Stimulated activated CD4-positive, alpha-beta T cell treated with anti-CD3 and anti-CD28 coated beads, Interleukin-15, amount 100 ng/mL, for 48 hours (primary cell): ENCODE measurements at places on chromosomes 1 and 21.

- DNase-seq = no peak
Observed at GRCh38 chr21:20302084-20302483, 696.1 kb upstream of the NCAM2 start.

GRCh38 chr1:201072149-201072548 lies 40.1 kb downstream of the CACNA1S start:
- DNase-seq = no peak

DNA sequence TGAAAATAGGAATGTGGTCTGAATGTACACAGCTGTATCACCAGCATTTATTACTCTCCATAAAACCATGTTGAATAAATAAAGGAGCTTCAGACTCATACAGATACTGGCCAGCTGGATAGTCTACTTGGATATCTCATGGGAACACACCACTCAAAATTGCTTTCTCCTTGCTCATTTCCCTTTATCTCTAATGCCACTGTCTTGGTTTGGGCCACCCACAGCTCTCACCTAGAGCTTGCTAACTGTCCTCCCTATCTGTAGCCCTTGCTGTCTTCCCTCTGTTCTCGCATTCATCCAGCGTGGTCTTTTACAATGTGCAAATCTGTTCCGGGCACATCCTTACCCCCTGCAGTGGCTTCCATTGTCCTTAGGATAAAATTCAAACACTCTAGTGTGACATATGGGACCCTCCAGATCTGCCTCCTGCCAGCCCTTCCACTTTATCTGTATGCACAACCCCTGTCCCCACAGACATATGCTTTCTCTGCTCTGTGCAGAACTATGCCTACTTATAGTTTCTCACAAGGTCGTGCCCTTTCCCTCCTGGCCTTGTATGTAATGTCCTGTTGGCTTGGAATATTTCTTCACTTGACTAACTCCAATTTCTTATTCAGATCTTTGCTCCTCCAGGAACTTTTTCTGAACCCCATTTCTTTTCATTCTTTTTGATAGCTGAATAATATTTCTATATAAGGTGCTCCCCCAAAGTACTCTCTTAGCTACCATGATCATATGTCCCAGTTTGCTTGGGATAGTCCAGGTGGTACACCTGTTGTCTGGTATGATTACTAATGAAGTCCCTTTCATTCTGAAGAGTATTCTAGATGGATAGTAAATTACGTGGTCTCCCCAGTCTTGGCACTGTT lies 2.9 kb downstream of the FLVCR1 start:
- no peak for DNase-seq

DNA sequence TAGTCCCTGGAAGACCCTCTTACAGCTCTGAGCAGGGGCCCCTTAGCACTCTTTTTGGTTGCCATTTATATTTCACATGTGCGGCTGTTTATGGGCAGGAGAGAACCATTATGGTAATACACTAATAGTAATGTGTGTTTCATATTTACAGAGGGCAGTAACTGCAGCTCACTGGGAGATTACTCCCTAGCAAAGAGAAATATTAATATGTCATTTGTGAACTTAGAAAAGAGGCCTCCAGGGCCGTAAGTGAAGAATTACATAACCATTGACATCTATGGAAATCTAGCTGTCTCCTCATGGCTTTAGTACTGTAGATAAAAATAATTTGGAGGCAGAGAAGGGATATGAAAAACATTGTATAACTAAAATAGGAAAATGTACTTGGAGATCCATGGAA lies 23.4 kb upstream of the RGS16 start:
- DNase-seq = no peak

- DNase-seq = peak; percentile 74
Observed at GRCh38 chr1:8026153-8026975, at the start of gene ERRFI1. ERRFI1 (minus strand) TSS chr1:8026309; CDS start chr1:8015619, 10,690 bp downstream.

- no peak for DNase-seq
Observed at GRCh38 chr1:117284399-117285215, 73.9 kb upstream of the VTCN1 start.

GRCh38 chr1:151975311-151976014 lies 18.2 kb downstream of the S100A10 start:
- DNase-seq = no peak

- no peak for DNase-seq
Observed at GRCh38 chr1:223700388-223700918, 11.9 kb upstream of the CAPN2 start.

- no peak for DNase-seq
Observed at GRCh38 chr1:183219616-183220009, 33.5 kb downstream of the LAMC2 start.

DNA sequence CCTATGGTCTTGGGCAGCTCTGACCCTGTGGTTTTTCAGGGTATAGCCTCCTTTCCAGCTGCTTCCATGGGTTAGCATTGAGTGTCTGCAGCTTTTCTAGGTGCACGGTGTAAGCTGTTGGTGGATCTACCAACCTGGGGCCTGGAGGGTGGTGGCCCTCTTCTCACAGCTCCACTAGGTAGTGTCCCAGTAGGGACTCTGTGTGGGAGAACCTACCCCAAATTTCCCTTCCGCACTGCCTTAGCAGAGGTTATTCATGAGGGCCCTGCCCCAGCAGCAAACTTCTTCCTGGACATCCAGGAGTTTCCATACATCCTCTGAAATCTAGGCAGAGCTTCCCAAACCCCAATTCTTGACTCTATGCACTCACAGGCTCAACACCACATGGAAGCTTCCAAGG lies 111.0 kb upstream of the C1orf87 start:
- DNase-seq = no peak

DNA sequence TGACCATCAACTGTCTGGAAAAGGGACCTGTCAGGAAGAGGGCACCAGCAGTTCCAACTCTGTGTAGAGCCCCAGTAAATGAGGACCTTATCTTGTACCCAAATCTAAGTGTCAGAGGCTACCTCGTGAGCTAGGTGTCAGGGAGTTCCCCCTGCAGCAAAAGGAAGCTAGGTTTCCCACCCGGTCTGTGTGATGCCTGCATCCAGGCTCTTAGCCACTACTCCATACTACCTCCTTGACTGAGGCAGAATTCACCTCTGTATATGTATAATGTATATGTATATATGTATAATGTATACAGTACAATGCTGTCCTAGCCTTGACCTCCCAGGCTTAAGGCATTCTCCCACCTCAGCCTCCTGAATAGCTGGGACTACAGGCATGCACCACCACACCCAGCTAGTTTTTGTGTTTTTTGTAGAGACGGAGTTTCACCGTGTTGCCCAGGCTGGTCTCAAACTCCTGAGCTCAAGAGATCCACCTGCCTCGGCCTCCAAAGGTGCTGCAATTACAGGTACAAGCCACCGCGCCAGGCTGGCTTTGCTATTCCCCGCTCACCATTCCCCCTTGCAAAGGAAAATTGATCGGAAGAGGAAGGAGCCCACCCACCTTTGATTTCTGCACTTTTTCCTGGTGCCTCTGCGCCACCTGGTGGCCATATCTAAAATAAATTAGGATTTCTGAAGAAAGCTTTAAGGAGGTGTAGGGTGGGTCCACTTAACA lies 15.7 kb upstream of the LUZP1 start:
- DNase-seq = no peak

DNA sequence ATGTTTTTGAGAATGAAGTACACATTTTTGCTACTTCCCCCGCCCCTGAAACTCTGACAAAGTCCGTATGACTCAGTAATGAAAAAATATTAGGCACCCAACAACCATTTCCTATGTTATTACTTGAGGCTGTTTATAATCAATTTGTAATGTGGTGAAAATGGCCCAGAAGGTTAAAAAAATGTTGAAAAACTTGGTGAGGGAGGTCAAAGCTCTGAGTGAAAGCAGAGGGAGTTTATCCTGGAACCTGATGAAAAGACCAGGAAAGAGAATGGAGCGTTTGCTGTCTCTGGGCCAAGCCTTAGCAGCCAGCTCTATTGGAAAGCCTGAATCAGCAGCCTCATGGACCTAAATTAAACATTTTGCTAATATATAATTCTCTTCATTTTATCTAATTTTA lies 367.7 kb upstream of the NEGR1 start:
- no peak for DNase-seq

DNA sequence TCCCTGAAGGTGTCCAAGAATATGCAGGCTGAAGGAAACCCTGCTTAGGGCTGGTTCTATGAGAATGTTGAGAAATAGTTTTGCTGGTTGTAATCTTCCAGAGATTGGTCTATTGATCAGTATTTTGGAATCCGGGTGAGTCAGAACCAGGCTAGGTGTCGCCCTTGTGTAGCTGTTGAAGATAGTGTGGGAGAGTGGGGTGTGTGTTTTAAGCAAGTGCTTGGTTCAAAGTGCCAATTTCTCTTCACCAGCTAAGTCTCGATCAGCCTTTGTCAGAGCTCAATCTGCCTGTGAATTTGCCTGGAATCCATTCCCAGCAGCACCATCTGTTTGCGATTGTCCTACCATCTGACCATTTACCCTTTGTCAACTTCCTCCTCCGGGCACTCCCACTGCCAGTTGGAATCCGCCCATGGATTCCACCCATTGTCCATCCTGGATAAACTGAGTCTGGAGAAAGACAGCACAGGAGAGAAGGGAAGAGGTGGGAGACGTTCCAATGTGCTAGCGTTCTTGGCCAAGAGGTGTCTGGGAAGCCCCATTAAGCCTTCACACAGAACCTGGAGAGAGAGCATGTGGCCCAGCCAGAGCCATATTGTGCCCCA lies 59.4 kb upstream of the CYP2J2 start:
- no peak for DNase-seq

GRCh38 chr1:116329524-116330341 lies 43.3 kb upstream of the ATP1A1 start:
- no peak for DNase-seq

GRCh38 chr21:45084121-45084520 lies 9.7 kb downstream of the ADARB1 start:
- DNase-seq = no peak

- no peak for DNase-seq
Observed at GRCh38 chr1:2474933-2475371, 1.1 kb upstream of the PLCH2 start.

- DNase-seq = no peak
Observed at GRCh38 chr1:113984710-113985109, 5.4 kb downstream of the OLFML3 start.

DNA sequence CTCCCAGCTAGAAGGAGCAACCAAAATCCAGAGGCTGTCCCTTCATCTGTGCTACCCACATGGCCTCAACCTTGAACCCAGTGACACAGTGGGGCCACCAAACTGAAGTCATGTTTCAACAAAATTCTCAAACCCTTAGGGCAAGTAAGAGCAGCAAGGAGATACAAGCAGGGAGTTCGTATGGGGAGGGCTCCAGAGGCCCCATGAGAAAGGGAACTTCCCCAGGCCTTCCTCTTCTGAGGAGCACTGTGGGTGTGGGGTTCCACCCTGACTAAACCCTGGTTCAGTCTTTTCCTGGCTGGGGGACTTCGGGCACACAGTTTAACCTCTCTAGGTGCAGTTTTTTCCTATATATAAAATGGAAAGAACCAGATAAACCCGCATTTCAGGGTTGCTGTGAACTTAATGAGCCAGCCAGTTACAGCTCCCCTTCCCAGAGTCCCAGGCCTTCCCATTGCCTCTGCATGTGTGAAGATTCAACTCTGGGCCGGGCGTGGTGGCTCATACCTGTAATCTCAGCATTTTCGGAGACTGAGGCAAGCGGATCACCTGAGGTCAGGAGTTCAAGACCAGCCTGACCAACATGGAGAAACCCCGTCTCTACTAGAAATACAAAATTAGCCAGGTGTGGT lies 8.0 kb upstream of the THEMIS2 start:
- no peak for DNase-seq

DNA sequence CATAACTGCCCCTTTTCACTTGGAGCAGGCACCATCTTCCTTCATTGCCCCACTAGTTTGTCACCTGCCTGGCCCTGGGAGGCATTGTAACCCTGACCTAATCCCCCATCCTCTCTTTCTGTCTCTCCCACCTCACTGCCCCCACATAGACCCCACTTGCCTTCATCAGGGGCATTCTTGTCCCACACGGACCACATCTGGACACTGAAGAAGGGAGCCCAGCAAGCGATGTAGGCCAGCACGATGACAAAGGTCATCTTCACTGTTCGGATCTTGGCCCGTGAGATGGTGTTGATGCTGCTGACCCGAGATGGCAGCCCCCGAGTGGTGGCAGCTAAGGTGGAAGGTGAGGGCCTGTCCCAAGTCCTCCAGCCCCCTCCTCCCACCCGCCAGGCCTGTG lies 1.4 kb downstream of the AVPR1B start:
- no peak for DNase-seq

DNA sequence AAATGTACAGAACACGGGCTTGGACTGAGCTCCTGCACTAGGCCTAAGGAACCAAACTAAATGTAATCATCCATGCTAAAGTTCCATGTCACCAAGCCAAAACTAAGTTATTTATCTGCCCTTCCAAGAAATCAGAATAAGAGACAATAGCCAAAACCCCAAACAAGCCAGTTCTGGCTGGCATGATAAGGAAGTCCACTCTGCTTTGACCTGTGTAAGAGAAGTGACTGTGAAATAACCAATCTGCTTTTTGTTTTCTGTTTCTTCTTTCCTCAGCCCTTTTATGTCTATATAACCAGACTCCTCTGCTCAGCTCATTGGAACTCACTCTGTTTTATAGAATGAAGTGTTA lies 15.1 kb downstream of the PLPPR5 start:
- no peak for DNase-seq

- DNase-seq = peak; percentile 66
Observed at GRCh38 chr1:203629507-203630082, 3.0 kb downstream of the ATP2B4 start.

DNA sequence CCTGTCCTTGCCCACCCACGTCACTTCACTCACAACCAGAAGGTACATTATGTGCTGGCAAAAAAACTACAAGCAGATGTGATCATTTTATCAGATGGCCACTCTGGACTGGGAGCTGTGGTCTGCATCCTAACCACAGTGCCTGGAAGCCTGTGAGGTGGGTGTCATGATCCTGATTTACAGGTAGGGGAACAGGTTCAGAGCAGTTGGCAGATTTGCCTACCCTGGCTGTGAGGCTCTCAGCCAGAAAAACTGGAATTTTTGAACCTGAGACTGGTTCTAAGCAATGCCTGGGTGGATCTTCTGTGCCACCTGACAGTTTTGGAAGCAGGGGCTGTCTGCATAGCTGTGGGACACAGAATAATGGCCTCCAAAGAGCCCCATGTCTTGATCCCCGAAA lies 150.8 kb downstream of the SYF2 start:
- DNase-seq = no peak

DNA sequence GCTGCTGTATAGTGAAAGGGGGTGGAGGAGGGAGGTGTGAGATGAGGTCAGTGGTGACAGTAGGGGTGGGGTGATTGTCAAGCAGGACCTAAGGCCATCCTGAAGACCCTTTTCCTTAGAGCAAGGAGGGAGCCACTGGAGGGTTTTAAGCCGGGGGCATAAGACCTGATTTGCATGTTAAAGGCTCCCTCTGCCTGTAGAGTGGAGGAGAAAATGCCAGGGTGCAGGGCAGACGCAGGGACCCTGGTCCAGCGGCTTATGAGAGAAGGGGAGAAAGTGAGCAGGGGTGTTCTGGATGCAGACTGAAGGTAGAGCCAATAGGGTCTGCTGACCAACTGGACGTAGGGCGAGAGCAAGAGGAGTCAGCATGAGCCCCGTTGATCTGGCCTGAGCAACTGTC lies 154.1 kb downstream of the TRABD2B start:
- DNase-seq = no peak
